ENCODE measurements at places on chromosomes 4 and X.

- no peak for DNase-seq
Observed at GRCh38 chrX:49282647-49283011, 13.0 kb downstream of the PPP1R3F start.

GRCh38 chr4:26039639-26040359 lies 125.8 kb downstream of the SMIM20 start:
- no peak for DNase-seq

- no peak for DNase-seq
Observed at GRCh38 chrX:63658920-63659319, 126.1 kb downstream of the ARHGEF9 start.

DNA sequence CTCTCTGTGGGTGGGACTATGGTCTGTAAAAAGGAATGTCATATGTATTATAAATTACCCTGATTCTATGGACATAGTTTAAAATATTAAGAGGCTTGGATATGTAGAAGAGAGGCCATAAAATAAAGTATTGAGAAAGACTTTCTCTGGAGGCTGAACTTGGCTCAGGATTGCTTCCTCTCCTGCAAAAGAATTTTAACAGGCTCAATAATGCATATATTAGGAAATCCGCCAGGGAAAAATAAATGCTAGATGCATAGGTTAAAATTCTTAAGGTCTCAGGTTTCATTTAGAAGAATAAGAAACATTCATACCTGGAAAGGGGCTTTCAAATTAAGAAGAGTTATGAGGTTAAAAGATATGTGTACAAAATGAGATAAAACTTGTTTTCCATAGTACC lies 424.3 kb downstream of the ARAP2 start:
- DNase-seq, result no peak

DNA sequence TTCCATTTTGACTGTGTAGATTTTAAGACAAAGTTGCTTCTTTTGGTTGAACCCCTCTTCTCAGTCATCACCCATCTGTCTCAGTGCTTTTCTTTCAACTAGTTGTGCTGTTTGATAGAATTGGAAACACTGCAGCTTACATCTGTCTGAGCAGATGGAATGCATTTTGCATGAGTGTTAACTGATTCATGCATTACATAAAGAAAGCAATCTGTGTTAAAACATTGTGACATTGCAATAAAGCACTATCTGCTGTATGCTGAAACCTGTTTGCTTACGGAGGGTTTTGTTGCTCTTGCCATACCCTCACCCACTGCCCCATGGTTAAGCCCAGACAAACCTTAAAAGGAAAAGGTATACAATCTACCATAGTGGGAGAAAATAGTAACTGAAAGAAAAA lies 47.4 kb downstream of the NRK start:
- DNase-seq, result no peak

DNA sequence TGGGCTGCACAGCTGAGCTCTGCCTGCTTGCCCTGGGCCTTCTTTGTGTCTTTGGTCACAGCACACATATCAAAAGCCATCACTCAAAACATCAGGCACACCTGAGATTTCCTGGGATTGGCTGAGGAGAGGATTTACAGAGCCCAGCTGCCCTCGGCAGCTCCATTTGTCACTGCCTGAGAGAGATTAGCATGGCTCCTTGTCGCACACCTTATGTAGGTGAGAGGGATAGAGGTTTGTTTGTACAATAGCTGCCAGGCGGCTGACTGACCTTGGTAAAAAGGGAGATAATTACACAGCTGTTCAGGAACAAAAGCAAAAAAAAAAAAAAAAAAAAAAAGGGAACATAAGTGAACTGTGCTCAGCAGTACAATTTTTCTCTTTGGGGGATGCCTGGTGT lies 63.2 kb downstream of the MGST2 start:
- no peak for DNase-seq

GRCh38 chrX:123330229-123330942 lies 146.3 kb downstream of the GRIA3 start:
- DNase-seq, result no peak

GRCh38 chr4:8702020-8702495 lies 109.5 kb downstream of the CPZ start:
- no peak for DNase-seq

GRCh38 chr4:148270630-148271029 lies 171.6 kb downstream of the NR3C2 start:
- DNase-seq, result peak; percentile 62

GRCh38 chr4:188811121-188811520 lies 671.9 kb downstream of the TRIML1 start:
- DNase-seq, result no peak

- DNase-seq, result no peak
Observed at GRCh38 chr4:149029056-149029651, 586.9 kb upstream of the NR3C2 start.

DNA sequence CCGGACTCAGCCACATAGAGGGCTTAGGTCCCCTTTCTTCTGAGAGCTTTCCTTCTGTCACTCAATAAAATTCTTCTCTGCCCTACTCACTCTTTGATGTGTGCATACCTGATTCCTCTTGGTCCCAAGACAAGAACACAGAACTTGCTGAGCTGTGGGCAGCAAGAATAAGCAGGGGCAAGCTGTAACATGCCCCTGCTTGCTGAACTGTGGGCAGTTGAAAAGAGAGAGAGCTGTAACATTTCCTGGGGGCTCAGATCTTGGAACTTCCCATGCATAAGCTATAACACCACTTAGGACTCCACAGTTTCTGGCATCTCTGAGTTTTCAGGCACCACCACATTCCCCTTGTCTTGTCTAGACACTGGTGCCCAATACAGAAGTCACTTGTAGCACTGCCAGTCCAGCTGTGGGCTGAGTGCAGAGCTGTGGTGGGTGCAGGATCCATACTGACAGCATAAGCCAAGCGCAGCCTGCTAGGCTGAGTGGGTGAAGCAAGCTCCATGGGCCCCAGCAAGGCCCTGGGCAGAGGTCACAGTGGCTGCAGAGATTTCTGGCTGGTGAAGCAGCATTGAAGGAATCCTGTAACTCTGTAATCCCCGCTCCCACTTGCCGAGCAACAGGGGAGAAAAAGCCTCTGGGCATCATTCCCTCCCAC lies 241.2 kb downstream of the PCDH10 start:
- no peak for DNase-seq

DNA sequence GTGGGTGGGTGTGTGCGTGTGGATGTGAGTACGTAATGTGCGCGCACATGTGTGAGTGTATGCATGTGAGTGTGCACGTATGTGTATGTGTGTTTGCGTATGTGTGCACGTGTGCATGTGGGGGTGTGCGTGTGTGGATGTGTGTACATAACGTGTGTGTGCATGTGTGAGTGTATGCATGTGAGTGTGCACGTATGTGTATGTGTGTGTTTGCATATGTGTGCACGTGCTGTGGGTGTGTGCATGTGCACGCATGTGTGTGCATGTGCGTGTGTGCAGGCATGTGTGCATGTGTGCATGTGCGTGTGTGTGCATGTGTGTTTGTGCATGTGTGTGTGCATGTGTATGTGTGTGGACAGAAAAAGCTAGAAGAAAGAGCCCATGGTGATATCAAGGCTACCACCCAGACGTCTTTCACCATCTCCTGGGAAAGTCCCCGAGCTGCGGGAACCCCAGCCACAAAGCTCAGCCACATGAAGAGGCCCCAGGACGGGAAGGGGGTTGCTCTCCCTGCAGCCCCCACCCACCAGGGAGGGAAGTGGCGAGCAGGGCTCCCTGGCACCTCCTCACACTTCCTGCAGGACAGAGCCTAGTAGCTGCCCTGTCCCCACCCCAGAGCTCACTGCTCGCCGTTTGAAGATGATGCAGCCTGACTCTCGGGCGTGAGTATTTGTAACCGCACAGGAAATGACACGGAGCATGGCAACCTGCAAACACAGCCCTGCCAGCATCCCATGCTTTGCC lies 108.3 kb downstream of the DCTD start:
- peak; percentile 62 for DNase-seq

DNA sequence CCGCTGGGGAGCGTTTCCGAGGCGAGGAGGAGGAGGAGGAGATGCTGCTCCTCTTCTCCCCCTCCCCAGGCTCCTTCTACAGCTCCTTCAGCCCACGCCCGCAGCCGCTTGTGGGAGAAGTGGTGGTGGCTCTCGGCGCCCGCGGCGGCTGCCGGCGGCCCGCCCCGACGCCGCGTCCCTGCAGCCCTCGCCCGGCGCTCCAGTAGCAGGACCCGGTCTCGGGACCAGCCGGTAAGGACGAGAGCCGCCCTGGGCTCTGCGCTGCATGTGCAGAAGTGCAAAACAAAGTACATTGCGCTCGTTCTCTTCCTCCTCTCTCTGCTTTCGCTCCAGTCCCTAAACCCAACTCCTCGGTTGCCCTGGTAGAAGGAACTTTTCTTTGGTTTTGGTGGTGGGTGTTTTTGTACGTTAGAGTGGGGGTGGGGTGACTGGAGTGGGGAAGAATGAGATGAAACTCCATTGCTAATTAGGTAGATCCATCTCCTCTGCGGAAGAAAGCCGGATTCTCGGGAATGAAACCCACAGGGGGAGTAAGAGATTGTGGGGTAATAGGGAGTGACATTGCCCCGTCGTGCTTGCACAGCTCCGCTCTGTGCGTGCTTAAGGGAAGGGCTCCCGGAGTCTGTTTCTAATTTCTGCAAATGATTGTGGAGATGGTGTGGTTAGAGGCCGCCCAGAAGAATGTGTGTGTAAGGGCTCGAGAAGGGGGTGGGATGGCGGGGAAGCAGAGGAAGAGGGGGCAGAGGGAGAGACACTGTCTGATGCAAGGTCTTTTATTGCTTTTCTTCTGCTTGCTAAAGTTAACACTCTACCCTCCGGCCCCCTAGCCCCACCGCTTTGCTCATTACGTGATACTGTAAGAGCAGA lies 677 bp downstream of the PTPN13 start:
- DNase-seq, result peak; percentile 19

GRCh38 chr4:187286525-187286924 lies 562.9 kb upstream of the FAT1 start:
- no peak for DNase-seq

DNA sequence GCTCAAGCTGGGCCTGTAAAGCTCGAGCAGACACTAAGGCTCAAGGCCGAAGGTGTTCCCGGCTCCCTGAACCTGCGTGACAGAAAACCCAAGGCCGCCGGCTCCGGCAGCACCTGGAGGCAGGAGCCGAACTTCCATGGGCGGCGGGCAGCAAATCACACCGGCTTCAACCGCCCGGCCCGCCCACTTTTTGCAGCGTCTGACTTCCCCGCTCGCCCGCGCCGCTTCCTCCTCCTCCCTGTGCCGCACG lies 940 bp upstream of the NSD2 start:
- peak; percentile 56 for DNase-seq

GRCh38 chr4:52877694-52878093 lies 15.6 kb downstream of the RASL11B start:
- no peak for DNase-seq

GRCh38 chr4:17664755-17665154 lies 50.3 kb downstream of the MED28 start:
- peak; percentile 46 for DNase-seq

DNA sequence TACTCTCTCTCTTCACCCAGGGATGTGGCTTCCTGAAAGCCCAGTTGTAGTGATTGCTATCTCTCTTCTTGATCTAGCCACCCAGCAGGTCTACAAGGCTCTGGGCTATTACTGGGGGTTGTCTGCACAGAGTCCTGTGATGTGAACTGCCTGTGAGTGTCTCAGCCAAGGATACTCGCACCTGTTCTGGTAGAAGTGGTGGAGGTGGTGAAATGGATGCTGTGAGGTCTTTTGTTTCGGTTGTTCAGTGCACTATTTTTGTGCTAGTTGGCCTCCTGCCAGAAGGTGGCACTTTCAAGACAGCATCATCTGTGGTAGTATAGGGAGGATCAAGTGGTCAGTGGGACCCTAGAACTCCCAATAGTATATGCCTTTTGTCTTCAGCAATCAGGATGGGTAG lies 268.0 kb downstream of the GABRG1 start:
- no peak for DNase-seq

- DNase-seq, result no peak
Observed at GRCh38 chr4:8438743-8439142, 1.8 kb downstream of the ACOX3 start.

- DNase-seq, result peak; percentile 97
Observed at GRCh38 chr4:14168919-14169318, 541.4 kb upstream of the BOD1L1 start.

DNA sequence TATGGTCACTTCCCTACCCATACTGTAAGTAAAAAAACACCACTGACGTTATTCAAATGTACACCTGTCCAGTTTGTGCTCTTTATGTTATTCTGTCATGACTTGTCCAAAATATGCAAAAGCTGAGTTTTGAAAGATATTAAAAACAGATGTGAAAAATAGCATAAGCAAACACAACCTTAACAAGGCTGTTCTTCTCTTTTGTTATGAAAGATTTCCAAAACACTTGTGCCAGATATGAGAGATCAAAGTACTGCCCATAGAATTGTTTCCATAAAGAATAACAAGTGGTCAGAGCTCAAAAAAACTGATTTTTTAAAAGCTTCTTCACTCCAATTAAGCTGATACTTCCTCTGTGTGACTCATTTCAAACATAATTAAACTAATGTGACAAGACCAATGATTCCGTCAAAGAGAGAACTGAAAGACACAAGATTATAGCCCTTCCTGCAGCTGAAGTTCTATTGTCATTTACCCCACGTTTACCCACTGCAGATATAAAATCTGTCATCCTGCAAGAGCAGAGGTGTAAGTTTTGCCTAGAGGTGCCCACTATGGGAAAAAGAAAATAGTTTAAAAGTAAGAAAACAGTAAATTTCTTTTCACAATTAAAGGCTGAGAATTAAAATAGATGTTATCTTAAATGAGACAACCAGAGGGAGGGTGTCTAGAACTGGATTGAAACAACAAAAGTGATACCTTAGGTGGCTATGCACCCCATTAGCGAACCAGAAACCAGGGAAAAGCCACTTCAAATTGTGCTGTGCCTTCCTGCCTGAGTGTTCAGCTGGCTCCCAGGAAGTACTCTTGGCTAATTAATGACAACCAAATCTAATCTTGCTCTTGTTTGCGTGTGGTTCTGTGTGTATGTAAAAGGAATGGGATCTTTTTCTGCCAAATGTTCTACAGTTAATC lies 30.1 kb downstream of the RASSF6 start:
- no peak for DNase-seq

GRCh38 chrX:47593522-47593921 lies 11.3 kb downstream of the TIMP1 start:
- no peak for DNase-seq

- DNase-seq, result no peak
Observed at GRCh38 chr4:183304067-183304466, 16.0 kb downstream of the CLDN22 start.

GRCh38 chr4:116489739-116490138 lies 595.6 kb downstream of the TRAM1L1 start:
- DNase-seq, result no peak

- no peak for DNase-seq
Observed at GRCh38 chr4:82584931-82585330, 23.1 kb upstream of the TMEM150C start.

DNA sequence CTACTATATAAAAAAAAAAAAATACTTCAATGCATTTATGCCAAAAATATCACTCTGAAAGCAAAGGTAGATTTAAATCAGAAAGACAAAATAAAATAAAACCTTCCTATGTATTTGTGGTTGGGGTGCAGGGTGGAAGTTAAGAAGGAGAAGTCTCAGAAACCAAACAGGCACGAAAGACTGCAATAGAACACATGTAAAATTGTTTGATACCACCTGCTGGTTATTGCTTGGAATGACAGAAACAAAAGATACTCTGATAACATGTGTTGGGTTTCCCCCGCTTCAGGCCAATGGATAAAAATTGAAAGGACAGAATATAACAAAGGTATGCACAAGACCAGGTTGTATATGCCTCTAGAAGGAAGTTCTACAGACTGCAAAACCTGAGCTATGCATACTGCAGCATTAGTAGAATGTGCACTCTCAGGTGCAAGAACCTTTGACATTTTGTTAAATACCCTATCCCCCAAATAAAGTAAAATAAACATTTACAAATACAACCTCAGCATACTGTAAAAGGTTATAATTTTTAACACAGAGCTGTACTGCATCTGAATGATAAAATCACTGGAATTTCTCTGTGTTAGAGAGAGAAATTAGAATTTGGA lies 118.8 kb downstream of the GABRA2 start:
- DNase-seq, result peak; percentile 37

Measured in kidney capillary endothelial cell (primary cell).